ENCODE measurements at places on chromosomes 12 and 14.

- DNase-seq, result peak; percentile 92
Observed at GRCh38 chr12:50084775-50085614, at the start of gene SMARCD1. SMARCD1 (plus strand) TSS chr12:50085342; CDS start chr12:50085370, 28 bp downstream.

GRCh38 chr14:96925422-96925821 lies 128.2 kb downstream of the VRK1 start:
- DNase-seq, result no peak

DNA sequence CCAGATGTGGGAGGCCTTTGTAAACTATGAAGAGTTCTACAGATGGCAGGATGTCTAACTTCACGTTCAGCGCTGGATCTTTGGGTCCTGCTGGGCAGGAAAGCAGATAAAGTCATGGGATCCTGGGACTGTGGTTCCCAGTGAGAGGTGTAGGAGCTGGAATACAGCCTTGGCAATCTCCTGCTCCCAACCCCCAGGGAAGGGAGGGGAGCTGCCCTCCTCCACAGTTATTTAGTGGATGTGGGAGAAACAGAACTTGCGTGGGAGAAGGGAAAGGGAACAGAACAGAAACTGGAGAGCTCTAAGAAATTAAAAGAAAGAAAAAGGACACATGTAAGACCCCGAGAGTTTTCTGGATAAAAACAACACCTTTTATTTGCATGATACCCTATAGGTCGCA lies 37.0 kb downstream of the NUAK1 start:
- no peak for DNase-seq

- no peak for DNase-seq
Observed at GRCh38 chr12:122029620-122030423, 8.1 kb downstream of the BCL7A start.

DNA sequence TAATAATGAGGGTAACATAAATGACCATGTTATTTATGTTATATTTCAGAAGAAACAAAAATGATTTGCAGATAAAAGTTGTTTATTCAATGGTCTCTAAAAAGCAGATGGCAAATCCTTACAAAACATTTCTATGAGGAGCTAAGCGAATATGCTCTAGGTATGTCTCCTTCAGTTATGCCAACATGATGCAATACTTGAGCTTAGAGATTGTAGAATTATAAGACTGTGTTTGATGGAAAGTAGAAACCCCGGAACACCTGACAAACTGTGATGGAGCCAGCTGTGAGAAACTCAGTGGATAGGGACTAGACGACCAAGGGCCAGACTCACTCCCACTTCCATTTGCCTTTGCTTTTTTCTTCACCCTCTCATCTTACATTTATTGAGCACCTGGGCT lies 17.8 kb upstream of the NR1H4 start:
- no peak for DNase-seq

DNA sequence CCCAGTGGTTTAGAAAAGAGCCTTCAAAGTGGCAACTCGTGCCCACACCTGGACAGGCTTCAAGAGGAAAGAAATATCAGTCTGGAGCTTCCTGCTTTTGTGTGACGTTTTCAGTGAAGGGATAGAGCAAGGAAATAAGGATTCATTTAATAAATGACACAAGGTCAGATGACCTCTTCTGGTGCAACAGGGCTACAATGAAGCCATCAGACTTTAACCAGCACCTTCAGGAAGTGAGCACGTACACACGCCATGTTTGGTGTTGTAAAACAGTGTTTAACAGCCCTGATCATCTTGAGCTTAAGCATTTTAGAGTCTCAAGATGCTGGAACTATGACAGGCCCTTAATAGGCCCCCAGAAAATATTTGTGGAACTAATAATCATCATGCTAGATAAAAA lies 59.1 kb downstream of the CCDC60 start:
- no peak for DNase-seq

DNA sequence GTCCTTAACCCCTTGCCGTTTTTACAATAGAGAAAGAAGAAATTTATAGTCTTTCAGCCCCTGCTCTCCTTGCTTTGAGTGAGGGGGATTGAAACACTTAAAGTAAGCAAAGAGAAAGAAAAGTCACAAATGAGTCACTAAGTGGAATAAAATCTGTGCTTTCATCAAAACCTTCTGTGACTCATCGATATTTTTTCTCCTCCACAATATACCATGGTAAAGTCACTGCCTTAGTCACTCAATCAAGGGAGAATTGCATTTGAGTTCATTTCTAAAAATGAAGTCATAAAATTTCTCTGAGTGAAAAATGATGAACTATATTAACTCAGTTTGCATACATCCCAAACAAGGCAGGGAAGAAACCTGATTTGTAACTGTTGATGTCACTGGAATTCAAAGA lies 470.3 kb downstream of the FOXG1 start:
- no peak for DNase-seq

- no peak for DNase-seq
Observed at GRCh38 chr12:52151153-52151836, 40.5 kb downstream of the KRT80 start.

- no peak for DNase-seq
Observed at GRCh38 chr14:23640524-23641141, 4.5 kb downstream of the DHRS2 start.

GRCh38 chr12:568486-568885 lies 94.8 kb downstream of the NINJ2 start:
- DNase-seq, result no peak

- no peak for DNase-seq
Observed at GRCh38 chr14:27566843-27567382, 969.1 kb upstream of the NOVA1 start.

DNA sequence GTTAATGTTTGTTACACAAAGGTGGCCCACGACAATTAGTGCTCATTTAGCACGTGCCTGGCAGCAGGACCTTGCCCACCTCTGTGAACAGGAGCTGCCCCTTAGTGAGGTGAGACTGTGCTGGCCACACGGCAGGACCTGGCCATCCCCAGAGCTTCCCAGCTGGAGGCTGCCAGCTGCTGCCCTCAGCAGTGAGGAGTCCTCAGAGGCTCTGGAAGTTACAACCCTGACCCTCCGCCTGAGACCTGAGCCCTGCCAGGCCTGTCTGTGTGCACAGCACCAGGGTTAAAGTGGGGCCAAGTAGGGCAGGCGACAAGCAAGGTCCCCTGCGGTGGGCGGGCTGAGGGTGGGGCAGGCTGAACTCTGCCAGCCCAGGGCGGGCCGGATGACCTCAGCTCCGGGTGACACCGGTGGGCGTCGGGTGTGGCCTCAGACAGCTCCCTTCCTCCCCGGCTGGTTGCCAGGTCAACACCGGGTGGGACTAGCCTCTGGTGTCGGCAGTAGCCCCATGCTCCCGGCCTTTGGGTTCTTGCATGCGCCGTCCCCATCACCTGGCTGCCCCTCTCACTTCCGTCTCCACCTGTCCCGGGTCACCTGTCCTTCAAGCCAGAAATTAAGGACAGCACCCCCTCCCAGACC lies 9.2 kb upstream of the LBHD2 start:
- DNase-seq, result peak; percentile 47

- DNase-seq, result no peak
Observed at GRCh38 chr14:99788713-99789112, 4.5 kb upstream of the EML1 start.

- DNase-seq, result no peak
Observed at GRCh38 chr14:100007254-100007653, 58.0 kb upstream of the EVL start.

DNA sequence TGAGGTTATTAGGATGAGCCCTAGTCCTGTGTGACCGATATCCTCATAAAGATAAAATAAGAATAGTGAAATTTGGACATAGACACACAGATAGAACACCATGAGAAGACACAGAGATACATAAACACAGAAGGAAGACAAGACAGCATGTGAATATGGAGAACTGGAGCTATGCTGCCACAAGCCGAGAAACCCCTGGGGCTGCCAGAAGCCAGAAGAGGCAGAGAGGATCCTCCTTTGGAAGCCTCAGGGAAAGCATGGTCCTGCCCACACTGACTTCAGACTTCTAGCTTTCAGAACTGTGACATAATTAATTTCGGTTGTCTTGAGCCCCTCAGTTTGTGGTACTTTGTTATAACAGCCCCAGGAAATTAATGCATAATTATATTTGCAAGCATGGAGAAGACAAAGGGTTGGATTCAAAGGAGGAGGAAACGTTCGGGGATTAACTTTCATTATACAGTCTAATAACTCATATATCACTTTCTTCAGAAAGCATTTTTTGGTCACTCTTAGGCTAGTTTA lies 1501.8 kb upstream of the FLRT2 start:
- DNase-seq, result no peak

DNA sequence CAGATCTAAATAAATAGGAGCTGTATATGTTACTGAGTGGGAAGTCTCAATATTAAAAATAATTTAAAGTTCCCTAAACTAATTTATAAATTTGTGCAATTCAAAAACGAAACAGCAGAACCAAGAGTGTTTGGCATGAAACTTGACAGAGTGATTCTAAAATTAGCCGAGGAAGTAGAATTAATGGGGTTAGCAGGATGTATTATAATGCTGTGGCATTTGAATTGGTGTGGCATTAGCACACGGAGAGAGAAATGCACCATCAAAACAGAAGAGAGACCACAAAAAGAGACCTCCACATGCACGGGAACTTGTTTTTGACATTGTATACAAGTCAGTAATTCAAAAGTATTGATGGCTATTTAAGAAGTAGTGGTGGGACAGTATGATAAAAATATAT lies 366.0 kb upstream of the RGS6 start:
- DNase-seq, result no peak

- DNase-seq, result peak; percentile 64
Observed at GRCh38 chr14:61188978-61189808, 91.9 kb downstream of the TMEM30B start.

- DNase-seq, result peak; percentile 22
Observed at GRCh38 chr14:52220924-52221811, 46.3 kb upstream of the PTGDR start.

DNA sequence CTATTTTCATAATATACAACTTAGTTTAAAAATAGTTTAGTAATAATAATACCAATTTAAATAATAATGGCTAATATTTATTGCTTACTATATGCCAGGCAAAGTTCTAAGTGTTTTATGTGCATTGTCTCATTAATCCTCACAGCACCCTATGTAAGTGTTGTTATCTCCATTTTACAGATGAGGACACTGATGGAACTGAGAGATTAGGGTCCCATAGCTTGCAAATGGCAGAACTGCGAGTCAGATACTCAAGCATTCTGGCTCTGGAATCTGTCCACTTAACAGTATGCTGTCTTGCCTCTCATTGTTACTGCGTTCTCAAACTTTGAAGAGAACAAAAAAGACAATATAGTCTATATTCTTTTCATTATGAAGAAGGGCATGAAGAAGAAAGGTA lies 19.0 kb downstream of the AP5M1 start:
- no peak for DNase-seq
